Sigmoid colon (tissue), 7 donors: ENCODE measurements at places on chromosomes 16 and 17. TPM values are rescaled to one million over a fixed set of nuclear protein-coding genes. Genes with fewer than 3 reads are reported as not detected.

Gene TBC1D26
- total RNA-seq, result 0.66 TPM

Gene SYT17
- total RNA-seq, result 2.5 TPM

Gene PRDM7
- not detected for total RNA-seq

Gene FNDC8
- not detected for total RNA-seq

Gene FSCN2
- not detected for total RNA-seq

Gene TLE7
- total RNA-seq, result not detected

Gene TNP2
- total RNA-seq, result not detected

Gene ADGRG3
- total RNA-seq, result 5.4 TPM

Gene KRTAP16-1
- total RNA-seq, result not detected

Gene GFAP
- not detected for total RNA-seq

Gene PRSS22
- not detected for total RNA-seq

Gene CDRT15
- not detected for total RNA-seq

Gene SKAP1
- total RNA-seq, result not detected

Gene RAB11FIP4
- total RNA-seq, result 1.1 TPM

Gene HSD3B7
- 15.5 TPM for total RNA-seq

Gene OR3A3
- total RNA-seq, result not detected

Gene MEAK7
- total RNA-seq, result 10.0 TPM

Gene SULT1A1
- total RNA-seq, result 16.8 TPM

Gene ZPBP2
- not detected for total RNA-seq

Gene IKZF3
- 0.33 TPM for total RNA-seq
